ENCODE measurements at places on chromosomes 12 and 14.
A peak's percentile ranks its signal among the peaks of the same experiment; 100 is the strongest.

DNA sequence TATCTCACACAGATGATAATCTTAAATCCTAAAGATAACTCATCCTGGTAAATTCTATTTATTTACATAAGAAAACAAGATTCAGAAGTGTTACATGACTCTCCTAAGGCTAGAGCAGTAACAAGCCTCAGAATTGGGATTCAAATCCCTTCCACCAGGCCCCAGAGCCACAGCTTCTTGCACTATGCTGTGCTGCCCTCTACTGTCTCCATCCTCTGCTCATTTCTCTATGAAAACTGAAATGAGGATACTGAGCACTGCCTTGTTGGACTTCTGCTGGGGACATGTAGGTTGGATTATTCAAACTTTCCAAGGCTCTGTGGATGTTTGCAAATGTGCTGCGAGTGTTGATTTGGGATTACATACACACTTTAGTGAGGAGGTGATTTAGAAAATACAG, 23.5 kb upstream of the C12orf50 start:
- peak; percentile 45 for DNase-seq

- DNase-seq = peak; percentile 53
These were observed 111.0 kb upstream of the NCOR2 start for GRCh38 chr12:124678421-124678893.

DNA sequence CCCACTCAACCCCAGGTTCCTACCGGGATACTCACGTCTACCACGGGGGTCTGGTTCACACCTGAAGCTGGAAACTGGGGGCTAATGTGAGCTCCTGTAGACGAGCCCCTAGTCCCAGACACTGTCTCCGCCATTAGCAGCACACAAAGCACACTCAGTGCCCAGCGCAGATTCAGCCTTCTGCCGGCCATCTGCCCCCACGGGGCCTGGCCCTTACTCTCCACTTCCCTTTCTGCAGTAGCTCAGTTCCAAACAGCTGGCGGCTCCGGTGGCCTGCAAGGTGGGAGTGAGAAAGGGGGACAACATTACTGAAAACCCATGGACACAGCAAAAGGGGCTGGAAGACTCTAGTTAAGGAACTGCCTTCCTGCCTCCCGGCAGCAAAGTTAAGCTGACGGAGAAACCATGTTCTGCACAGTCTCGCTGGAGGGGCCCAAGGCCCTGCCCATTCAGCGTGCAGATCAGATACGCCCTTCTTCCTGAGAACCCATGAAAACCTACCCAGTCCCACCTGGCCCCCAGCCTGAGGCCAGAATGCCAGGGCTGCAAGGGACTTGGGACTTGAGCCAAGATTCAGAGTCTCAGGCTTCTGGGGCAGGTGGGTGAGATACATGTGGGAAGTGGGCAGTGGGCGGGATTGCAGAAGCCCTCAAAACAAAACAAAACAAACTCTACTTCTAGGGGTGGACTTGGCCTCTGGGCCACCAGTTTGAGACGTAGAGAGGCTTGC, 2.1 kb downstream of the SLC8B1 start:
- DNase-seq = peak; percentile 14

DNA sequence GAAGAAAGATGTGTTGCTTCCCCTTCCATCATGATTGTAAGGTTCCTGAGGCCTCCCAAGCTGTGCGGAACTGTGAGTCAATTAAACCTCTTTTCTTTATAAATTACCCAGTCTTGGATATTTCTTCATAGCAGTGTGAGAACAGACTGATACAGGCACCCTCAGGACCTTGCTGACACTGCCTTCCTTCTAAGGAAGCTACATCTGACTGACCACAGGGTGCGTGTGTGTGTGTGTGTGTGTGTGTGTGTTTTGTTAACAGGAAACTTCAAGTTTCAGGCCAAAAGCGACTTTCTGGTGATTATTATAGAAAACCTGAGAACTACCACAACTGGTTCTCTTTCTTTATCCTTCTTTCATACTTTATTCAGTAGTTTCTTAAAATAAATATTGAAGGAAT, 149.0 kb downstream of the CAPZA3 start:
- no peak for DNase-seq

DNA sequence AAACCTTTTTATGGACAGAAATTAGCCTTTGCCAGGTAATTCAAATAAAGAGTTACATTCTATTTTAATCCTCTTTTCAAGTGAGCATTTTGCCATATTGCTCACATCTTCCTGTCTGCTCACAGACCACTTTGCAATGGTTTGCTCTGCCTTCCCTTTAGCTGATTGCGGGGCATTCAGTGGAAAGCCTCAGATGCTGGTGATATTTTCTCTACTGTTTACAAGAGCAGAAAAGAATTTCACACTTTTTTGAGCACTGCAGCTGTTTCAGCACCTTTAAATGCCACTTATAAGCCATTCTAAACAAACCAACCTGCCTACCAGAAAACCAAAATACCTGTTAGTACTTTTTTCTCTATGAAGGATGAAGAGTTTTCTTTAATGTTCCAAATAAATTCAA, 195.7 kb upstream of the LRIG3 start:
- no peak for DNase-seq

DNA sequence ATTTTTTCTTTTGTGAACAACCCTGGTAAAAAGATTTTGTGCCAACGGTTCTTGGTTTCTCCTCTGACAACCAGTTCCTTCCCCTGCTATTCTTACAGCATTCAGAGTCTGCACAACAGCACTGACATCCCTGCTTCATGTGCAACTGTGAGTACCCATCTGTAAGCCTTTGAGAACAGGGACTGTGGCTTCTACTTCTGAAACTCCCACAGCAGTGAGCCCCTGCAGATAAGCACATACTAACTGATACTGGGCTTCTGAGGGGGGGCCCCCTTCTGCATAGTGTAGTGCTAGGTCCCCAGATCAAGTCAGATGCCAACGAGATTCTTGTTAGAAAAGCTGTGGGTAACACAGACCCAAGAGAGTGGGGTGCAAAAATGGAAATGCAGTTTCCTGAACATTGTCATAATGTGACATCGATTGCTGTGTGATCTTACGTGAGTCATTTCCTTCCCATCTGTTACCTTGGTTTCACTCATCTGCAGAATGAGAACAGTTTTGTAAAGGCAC, 11.1 kb upstream of the NINJ2 start:
- DNase-seq = no peak

DNA sequence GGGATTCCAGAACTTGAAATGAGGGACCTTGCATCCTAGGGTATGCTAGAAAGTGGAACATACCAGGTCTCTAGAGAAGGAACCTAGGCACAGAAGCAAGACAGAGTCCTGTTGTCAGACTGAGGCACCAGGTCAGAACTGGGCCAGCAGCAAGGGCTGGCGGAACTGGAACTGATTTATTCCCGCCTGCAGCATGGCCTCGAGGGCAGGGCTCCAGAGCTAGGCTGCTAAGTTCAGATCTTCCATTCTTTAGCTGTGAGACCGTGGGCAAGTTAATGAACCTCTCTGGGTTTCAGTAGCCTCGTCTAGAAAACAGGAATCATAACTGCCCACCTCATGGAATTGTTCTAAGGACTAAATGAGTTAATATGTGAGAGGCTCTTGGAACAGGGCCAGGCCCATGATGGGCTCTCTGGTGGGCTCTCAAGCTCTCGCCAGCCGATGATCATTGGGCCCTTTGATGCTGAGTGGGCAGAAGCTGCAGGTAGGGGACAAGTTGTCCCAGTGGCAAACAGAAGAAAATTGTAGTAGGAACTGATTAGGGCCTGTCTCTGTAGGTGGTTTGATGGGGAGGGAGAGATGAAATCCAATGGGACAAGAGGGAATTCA, 199.8 kb downstream of the ZFP36L1 start:
- DNase-seq = no peak

GRCh38 chr14:97271451-97271960, 474.3 kb downstream of the VRK1 start:
- no peak for DNase-seq

DNA sequence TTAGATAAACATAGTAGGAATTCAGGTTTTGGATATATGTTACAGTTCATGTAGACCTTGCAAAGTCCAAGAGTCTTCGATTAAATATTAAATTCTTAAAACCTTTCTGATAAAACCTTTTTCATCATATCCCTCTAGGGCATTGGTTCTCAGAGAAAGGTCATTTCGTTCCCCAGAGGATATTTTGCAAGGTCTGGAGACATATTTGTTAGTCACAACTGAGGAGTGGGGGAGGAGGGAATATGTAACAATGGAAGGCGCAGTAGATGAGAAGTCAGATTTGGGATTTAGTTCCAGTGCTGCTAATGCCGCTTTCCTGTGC, 5.3 kb downstream of the TMEM253 start:
- DNase-seq = no peak

DNA sequence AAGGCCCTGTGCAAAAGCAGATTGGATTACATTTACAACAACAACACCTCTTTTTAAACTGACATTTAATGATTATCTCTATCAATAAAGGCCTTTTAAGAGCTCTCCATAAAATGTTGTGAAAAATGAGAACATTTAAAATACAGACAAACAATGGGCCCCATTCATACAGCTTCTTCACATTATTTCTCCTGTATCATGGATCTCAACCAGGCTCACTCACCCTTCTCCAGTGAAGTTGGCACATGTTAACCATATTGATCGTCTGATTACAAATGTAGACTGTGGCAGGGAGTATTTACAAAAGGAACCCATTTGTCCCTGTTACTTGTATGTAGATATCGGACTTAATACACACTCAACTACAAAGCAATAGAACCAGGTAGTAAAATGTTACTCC, 220.2 kb upstream of the BTG1 start:
- no peak for DNase-seq

GRCh38 chr12:32586390-32586789, 92.7 kb upstream of the DNM1L start:
- DNase-seq = peak; percentile 33

DNA sequence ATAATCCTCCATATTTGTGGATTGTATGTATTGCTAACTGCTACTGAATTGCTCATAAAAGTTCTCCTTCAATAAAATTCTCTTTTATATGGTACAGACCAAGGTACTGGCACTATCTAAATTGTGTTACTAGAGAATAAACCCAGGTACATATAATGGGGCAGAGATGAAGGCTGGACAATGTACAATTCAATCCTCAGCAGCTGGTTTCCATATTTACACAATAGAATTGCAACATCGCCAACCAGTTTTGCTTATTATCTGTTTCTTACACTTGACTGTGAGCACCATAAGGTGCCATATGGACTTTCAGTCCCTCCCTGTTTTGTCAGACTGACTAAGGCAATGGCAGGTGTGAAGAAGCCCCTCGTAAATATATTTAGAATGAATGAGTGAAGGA, 18.1 kb downstream of the KITLG start:
- DNase-seq = no peak

DNA sequence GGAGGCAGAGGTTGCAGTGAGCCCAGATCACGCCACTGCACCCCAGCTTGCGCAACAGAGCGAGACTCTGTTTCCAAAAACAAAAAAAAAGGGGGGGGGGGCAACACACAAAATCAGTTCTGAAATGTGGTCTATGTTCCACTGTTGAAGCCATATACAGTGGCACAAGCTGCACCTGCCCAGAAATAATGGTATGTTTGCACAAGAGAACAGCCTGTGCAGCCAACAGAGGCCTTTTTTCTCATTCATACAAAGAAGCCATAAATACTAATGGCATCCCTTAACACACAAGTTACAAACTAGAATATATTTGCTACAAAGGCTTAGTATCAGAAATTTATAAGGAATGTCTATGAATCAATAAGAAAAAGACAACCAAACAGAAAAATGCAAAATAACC, 37.1 kb downstream of the ITPR2 start:
- no peak for DNase-seq

- DNase-seq = no peak
These were observed 10.7 kb downstream of the EIF2S1 start for GRCh38 chr14:67370830-67371229.

GRCh38 chr12:130014485-130014807, 110.6 kb upstream of the TMEM132D start:
- no peak for DNase-seq

GRCh38 chr12:94616203-94616729, 34.1 kb downstream of the TMCC3 start:
- DNase-seq = no peak

DNA sequence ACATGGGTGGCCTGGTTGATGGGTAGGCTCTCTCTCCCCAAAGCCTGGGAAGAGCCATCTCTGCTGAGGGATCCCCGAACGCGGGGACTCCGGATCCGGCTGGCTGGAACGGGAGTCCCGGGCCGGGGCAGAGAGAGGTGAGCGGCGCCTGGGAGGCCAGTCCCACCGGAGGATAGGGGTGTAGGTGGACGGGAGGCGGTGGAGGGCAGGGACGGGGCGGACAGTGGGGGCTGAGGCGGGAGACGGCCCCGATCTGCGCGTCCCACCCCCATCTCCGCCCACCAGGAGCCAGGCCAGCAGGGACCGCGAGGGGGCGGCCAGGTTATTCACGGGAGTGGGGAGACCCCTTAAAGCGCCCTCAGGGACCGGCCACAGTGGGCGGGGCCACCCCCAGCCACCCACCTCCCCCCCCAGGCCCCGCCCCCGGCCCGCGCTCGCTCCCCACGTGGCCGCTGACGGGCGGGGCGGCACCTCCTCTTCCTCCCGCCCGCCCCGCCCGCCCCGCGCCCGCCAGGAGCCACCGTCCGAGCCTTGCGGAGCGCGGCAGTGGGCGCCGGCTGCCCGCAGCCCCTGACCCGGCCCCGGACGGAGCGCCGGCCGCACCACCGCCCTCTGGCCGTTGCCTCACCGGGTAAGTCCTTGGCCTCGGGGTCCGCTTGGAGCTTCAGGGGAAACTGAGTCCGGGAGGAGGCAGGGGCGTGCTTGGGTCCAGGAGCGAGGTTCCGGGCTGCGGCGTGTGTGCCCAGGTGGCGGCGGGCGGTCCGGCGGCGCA, at the start of gene INF2:
Gene INF2, plus strand, starts transcription at position 510 of the 772 bp plus-strand sequence. CDS start 11,748 bp downstream, outside the sequence.
- peak; percentile 80 for DNase-seq

- DNase-seq = peak; percentile 48
These were observed 176.7 kb downstream of the PAH start for GRCh38 chr12:102740141-102740955.

- DNase-seq = no peak
These were observed 12.0 kb downstream of the C12orf75 start for GRCh38 chr12:105342464-105342863.

DNA sequence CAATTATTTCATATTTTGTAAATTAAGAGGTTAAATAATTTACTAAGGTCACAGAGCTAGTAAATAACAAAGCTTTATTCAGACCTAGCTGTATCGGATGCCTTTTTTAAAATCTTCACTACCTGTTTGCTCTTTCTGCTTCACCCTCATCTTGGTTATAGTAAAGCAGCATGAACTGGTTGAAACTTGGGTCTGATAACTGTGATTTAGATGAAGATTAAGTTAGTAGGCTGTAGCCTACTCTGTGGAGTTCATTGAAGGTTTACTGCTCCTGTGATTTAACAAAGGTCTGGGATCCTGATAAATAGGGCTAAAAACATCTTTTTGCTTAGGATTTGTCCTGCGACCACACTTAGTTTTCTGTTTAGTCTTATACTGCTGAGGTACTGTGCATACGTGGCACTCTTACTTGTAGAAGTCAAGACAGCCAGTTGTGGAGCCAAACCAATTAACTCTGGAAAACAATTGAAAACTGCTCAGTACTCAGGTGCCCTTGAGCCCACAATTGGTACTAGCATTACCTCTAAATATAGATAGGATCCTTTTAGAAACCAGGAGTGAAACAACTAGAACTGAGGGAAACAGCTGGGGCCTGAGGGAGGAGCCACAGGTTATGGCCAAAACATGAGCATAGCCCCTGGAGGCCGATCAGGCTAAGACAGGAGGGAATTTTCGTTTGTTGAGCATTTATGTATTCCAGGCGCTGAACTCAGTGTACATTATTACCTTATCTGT, 2.3 kb downstream of the SPATS2 start:
- DNase-seq = peak; percentile 44

Data from astrocyte of the hippocampus (primary cell).